Stimulated activated CD4-positive, alpha-beta T cell treated with anti-CD3 and anti-CD28 coated beads, Interleukin-2, amount 100 ng/mL, for 48 hours (primary cell): ENCODE measurements at places on chromosomes 3 and 15.

- DNase-seq: no peak
These were observed 39.4 kb downstream of the CMC1 start for GRCh38 chr3:28280781-28281180.

- DNase-seq: no peak
These were observed 64.0 kb downstream of the CHRD start for GRCh38 chr3:184443831-184444230.

DNA sequence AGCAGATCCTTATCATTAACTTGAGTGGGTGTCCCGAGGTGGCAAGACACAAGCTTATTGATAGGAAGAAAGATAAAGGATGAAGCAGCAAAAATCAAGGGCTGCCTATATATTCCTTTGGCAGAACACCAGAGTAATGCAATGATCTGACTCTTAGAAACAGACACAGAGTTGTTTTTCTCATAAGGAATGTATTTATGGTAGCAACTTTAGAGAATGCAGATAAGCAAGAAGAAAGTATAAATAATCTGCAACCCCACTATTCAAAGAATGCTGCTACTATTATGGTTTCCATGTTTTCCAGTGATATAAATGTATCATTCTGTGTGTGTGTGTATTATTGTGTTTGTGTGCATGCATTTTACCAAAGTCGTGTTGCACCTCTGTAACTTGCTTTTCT is 208.3 kb downstream of the THSD4 start:
- no peak for DNase-seq

DNA sequence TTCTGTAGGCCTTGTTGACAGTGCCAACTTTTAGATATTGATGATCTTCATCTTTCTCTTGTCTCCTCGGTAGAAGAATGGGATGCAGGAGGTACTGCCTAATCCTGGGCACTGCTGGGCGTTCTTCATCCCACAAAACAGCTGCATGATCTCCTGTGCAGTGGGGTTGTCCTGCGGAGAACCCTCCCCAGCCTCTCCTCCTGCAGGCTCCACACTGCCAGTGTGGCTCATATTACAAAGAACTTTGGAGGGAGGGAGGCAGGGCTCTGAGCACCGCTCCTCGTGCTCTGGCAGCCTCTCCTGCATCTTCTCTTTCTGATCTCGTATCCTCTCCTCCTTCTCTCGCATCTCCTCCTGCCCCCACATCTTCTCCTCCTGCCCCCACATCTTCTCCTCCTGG is 7.5 kb downstream of the GOLGA6L2 start:
- DNase-seq: no peak

DNA sequence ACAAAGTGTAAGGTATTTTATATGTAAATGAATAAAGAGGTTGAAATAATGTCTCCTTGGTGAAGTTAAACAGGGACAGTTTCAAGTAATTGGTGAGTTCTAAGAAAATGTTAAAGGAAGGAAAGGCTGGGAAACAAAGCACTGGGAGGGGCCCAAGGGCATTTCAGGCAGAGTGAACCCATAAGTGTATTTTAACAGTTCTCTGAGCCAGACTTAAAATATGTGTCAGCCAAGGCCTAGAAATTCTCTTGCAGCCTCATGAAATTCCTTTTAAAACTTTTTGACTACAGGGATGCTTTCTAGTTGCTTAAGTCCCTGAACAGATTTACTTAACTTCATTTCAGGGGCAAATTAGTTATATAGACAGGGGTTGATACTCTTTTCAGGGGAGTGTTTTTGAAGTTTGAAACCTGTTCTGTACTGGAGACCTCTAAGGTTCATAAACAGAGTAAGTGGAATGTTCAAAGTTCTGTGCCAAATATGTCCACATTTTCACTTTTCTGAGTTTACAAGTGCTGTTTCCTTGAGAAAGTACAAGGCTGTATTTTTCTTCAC is 77.6 kb downstream of the GALK2 start:
- no peak for DNase-seq

DNA sequence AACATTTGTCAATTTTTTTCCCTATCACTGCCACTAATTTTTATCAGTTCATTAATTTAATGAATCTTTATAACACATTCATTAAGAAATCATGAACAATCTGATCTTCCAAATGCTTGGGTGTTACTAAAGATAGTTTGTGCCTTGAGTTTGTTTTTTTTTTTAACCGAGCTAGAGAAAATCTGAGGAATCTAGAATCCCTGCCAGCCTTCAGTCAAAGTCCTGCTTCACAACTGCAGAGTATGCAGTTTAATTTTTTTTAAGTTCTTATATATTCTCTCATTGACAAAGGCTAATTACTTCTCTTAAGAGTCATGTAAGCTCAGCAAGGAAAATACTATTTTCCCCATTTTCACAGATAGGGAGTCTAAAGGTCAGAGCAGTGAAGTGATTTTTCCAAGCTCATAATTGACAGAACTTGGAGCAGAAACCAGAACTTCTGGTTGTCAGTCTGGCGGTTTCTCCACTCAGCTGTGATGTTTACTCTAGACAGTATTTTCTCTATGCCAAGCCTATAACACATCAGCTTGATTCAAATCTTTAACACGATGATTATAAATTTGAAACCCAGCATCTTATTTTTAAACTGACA is 55.7 kb downstream of the TNIK start:
- DNase-seq: no peak

GRCh38 chr15:68646696-68647095 is 67.9 kb downstream of the CORO2B start:
- DNase-seq: no peak

GRCh38 chr15:41568350-41569017 is 9.5 kb downstream of the TYRO3 start:
- DNase-seq: no peak

DNA sequence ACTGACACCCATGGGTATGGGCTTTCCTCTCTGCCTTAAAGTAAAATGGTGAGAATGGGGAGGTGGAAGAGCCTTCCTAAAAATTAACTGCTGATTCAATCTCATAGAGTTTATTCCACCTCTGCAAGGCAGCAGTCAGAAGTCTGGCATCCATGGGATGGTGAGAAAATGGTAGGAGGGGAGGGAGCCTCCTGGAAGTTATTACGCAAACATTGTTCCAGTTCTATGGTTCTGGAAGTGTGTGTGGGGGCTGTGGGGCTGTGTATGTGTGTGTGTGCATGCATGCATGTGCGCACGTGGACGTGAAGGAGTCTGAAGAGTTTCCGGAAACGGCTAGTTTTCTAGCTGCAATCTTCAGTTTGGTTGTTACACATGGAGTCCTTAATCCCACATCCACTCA is 177.6 kb downstream of the KCNAB1 start:
- no peak for DNase-seq

GRCh38 chr3:43288366-43288765 is 2.0 kb downstream of the SNRK start:
- DNase-seq: no peak

GRCh38 chr3:183987000-183987600 is 30.6 kb downstream of the ABCC5 start:
- no peak for DNase-seq

GRCh38 chr3:115436767-115437301 is 186.5 kb upstream of the GAP43 start:
- DNase-seq: no peak

DNA sequence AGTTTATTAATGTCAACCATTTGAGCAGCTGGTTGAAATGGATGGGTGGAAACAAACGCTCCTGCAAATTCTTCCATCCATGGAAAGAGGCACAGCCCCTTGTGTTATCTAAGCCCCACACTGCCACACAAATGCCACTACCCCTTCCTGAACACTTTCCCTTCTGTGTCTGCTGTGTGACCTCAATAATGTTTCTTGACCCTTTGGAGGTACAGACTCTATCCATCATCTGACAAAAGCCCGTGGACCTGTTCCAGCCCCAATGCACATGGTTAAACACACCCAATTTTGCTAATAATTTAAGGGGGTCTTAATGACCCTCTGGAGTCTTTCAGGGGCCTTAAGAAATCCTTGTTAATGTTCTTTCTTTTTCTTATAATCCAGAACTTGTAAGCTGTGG is 482.2 kb upstream of the CFAP20DC start:
- DNase-seq: no peak
